Stimulated activated CD8-positive, alpha-beta memory T cell treated with anti-CD3 and anti-CD28 coated beads, Interleukin-4, amount 100 ng/mL, for 4 hours (primary cell): ENCODE measurements at places on chromosomes 16 and 17.

DNA sequence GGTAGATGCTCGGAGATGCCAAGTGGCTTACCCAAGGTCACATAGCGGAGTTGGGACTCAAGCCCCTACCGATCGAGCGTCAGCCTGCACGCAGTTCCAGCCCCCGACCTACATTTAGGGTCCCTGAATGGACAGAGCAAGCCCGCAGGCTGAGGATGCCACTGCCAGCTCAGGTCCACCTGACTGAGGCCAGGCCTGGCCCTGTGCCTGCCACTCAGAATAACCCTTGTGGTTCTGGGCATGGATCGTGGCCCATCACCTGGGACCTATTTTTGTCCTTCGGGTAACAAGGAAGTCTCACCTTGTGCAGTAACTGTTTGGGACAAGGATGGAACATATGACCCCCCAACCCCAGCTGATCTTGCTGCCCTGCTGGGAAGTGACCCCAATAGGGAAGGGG lies 17.1 kb downstream of the CDH16 start:
- no peak for DNase-seq

GRCh38 chr17:63621229-63621683 lies 961 bp upstream of the MAP3K3 start:
- DNase-seq = no peak

DNA sequence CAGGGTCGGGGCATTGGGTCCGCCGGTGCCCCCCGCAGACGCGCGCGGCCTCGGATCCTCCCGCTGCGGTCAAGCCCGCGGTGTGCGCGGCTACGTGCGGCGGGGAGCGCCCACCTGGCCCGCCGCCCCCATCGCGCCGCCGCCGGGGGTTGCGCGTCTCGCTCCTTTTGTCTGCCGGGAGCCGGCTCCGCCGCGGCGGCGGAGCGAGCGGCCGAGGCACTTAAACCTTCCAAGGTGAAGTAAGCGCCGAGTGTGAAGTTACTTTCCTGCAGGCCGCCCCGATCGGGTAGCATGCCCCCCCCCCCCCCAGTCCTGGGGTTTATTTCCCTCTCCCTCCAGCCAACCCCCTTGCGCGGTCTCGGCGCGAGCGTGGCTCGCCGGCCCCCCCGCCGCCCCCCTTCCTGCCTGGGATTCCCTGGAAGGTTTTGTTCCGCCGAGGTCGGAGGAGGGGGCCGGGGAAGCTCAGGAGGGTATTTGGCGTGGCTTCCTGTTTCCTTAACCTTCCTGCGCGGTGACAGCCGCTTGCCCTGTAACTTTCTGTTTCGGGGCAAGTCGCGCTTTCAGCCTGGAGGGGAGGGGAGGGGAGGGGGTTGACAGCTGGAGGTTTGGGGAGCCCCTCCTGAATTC lies 56.6 kb upstream of the GSE1 start:
- no peak for DNase-seq

DNA sequence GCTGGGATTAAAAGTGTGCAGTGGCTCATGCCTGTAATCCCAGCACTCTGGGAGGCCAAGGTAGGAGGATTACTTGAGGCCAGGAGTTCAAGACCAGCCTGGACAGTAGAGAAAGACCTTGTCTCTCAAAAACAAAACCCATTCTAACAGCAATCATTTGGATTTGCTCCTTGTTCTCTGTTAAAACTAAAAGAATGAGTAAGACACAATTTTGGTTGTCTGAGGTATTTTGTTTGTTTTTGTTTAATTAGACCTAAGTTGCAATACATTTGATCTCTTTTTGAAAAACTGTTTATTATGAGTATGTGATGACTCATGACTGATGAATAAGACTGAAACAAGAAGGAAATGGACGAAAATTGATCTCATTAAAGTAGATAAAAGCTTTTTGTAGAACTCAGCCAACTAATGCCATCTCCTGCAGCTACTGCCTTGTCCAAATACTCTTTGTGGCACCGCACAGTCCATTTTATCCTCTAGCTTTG lies 29.0 kb downstream of the GLG1 start:
- no peak for DNase-seq
